ENCODE measurements at places on chromosomes 7 and 10.

DNA sequence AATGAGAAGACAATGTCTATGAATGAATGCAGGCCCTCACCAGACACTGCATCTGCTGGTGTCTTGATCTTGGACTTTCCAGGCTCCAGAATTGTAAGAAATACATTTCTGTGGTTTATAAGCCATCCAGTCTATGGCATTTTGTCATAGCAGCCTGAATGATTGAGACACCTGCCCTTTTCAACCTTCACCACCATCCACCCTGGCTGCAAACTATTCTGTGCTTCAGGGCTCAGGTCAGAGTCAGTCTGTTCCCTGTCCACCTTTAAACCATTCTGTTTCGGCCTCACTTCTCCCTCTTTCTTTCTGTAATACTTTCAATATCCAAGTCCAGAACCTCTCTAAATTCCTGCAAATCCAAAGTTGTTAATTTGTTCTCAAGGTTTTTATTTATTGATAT is 15.9 kb upstream of the CDK13 start:
- DNase-seq, result no peak

DNA sequence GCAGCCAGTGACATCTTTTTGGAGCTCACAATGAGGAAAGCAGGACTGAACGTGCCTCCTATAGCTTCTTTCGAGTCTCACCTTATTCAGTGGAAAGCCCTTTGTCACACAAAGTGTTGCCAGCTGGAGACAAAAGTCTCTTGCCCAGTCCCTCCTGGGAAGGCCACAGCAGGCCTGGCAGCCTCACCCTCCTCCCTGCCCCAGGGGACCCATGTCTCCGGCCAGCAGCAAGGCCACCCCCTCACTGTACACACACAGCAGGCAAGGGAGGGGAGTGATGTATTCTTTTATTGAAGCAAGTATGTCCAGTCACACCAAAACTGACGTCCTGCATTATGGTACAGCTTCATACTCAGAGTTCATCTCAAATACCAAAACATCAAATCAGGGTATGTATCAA is 56.0 kb downstream of the CSGALNACT2 start:
- no peak for DNase-seq

DNA sequence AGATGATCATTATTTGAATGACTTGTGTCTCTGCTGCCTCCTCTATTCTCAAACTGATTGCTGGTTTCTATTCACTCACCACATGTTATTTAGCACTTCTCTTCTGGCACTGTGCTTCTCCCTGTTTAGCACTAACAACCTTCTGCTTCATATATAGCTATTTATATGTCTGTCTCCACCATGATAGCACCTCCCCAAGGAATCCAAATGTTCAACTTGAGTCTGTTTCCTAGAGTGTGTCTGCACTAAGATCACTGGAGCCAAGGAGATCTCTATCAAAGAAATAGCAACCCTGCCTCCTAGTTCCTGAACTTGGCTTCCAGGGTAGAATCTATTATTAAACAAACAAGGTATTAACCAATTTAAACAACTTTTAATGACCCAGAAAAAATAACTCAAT is 104.5 kb downstream of the CYP26A1 start:
- DNase-seq, result no peak

GRCh38 chr10:47323636-47324296 is 1.5 kb downstream of the GDF2 start:
- DNase-seq, result no peak

DNA sequence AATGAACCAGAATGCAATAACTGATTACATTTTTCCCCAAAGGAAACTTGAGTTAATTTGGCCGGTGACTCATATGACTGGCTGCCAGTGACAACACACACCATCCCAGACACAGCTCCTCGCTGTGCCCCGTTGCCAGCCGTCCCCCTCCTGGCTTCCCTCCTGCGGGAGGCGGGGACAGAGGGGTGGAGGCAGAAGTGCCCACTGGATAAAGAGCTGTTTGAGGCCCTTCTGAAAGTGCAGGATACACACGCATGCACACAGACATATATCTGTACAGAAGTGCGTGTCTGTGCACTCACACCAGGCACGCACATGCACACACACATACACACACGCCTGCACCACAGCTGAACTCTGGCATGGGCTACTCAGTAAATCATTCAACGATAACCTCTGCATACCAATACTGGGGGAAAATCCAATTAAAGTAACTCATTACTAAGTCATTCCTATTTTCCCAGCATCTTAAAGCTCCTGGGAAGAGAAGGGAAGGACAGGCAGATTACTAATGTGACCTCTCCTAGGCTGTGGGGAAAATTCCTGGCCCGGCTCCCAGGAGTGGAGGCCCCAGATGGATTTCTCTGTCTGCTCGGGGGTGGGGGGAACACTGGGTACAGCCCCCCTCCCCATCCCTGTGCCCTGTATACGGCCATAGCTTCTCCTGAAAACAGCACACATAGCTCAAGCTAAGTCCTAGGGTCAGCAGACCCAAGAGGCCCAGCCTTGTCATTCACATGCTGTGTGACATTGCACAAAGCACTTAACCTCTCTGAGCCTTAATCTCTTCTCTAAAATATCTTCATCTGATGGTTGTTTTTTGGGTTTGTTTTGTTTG is 52.3 kb upstream of the MYL10 start:
- DNase-seq, result no peak

GRCh38 chr7:87148332-87148955 is 3.8 kb upstream of the DMTF1 start:
- DNase-seq, result no peak

DNA sequence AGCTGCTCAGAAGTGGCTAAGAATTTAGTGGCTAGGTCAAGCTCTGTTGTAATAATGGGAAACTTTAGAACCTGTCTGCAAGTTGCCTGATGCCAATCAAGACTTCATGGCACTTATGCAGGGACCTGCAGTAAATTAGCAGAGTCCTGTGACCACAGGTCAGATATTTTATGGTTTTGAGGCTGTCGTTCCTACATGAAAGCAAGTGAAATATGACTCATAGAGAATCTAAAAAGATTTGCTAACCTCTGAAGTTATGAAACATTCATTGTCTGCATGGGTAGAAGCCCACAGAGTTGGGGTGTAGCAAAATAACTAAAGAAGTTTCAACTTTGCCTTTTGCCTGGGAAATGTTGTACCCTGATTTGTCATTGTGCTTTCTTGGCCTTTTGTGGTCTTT is 32.3 kb downstream of the SLC39A12 start:
- DNase-seq, result no peak

DNA sequence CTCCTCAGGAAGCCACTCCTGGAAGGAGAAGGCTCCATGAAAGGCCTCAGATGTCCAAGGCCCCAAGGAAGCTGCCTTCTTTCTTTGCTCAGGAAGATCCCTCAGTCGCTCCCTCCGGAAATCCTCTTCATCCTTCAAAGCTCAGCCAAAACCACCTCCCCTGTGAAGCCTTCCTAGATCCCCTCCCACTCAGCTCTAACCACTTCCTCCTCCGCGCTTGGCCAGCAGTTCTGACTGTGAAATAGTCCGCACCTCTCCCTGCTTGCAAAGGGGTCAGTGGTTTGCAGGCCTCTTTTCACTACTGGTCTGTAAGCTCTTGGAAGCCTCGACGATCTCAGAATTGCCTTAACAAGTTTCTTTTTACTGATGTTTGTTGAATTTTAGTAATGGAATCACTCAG is 23.9 kb downstream of the PYROXD2 start:
- DNase-seq, result no peak

GRCh38 chr7:133109816-133110215 is 27.9 kb upstream of the CHCHD3 start:
- DNase-seq, result no peak

GRCh38 chr10:128047351-128047750 is 78.9 kb downstream of the MKI67 start:
- DNase-seq, result peak; percentile 87

DNA sequence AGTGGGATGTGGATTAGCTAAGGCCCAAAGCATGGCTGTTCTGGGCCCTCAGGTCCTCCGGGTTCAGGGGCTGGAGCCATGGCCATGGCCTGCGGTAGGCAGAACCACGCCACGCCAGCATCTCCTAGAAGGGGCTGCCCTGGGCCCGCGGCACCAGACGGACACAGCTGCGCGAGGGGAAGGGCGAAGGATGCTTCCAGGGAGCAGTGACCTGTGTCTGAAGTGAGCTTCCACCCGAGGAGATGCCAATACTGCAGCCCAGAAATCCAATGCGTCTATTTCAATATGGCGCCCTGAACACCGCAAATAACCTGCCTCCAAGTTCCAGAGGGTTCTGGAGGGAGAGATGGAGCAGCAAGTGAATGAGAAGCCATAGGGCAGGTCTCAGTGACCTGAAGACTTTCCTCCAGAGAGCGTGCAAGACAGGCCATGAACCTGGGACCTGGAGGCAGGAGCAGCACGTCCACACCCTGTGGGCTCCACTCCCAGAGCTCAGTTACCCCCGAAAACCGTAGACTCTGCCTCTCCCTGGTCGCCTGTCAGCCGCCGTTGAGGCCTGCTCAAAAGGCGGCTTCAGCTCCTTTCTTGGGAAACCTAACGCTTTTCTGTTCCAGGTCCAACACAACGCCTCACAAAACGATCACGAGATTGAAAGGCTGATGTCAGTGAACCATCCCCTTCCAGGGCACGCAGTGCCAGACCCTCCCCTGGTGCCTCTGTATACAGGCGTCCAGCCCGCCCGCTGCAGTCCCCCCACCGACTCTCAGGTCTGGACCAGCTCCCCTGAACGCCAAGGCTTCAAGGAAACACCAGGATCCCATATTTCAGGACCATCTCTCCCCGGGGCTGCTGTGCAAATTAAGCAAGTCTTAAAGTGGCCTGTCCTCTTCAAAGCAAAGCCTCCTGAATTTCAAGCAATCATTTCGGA is 37.4 kb downstream of the AMZ1 start:
- no peak for DNase-seq

DNA sequence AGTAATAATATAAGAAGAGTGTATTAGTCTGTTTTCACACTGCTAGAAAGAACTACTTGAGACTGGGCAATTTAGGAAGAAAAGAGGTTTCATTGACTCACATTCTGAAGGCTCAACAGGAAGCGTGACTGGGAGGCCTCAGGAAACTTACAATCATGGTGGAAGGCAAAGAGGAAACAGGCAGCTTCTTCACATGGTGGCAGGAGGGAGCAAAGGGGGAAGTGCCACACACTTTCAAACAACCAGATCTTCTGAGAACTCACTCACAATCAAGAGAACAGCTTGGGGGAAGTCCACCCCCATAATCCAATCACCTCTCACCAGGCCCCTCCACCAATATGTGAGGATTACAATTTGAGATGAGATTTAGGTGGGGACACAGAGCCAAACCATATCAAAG is 212.5 kb upstream of the HDAC9 start:
- DNase-seq, result no peak

DNA sequence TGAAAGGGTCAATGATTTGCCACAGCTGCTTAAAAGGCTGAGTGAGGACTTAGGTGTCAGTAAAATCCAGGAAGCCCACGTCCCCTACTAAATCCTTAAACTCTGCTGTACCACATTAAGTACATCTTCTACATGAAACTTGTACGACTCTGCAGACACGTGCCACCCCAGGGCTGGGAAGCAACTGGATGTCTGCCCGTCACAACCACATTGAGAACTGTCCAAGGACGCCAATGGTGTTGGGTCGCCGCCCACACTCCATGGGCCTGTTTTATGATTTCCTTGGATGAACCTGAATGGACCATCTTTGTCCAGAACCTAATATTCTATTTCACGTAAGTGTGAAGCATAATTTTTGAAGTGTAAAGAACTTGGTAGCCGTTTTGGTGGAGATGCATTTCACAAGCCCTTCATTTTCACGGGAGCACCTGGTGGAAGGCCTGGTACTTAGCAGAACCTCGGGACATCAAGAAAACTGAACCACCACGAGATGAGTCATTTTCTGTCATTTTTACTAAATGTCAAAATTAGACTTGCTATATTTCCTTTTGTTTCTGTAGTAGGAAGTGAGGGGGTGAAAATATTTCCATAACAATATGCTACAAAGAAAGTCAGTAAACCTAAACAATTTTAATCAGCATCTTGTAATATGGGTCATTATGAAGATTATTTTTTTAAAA is 134.9 kb downstream of the SFMBT2 start:
- DNase-seq, result no peak

GRCh38 chr7:29479301-29480200 is 84.1 kb upstream of the PRR15 start:
- DNase-seq, result no peak

DNA sequence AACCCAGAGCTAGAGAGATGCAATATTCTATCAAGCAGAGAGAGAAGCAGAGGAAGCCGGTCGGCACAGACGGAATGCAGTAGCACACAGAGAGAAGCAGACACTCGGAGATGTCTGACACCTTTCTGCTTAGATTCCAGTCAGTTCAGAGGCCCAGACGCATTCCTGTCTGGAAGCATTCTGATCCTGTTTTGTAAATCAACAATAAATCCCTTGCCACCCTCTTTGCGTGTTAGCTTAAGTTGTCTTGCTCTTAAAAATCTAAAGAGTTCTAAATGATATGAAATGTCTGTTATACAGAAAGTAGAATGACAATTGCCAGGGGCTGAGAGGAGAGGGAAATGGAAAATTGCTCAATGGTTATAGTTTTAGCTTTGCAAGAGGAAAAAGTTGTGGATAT is 27.4 kb upstream of the ATRNL1 start:
- no peak for DNase-seq

- DNase-seq, result no peak
Observed at GRCh38 chr10:100895346-100895745, 17.4 kb upstream of the SLF2 start.

DNA sequence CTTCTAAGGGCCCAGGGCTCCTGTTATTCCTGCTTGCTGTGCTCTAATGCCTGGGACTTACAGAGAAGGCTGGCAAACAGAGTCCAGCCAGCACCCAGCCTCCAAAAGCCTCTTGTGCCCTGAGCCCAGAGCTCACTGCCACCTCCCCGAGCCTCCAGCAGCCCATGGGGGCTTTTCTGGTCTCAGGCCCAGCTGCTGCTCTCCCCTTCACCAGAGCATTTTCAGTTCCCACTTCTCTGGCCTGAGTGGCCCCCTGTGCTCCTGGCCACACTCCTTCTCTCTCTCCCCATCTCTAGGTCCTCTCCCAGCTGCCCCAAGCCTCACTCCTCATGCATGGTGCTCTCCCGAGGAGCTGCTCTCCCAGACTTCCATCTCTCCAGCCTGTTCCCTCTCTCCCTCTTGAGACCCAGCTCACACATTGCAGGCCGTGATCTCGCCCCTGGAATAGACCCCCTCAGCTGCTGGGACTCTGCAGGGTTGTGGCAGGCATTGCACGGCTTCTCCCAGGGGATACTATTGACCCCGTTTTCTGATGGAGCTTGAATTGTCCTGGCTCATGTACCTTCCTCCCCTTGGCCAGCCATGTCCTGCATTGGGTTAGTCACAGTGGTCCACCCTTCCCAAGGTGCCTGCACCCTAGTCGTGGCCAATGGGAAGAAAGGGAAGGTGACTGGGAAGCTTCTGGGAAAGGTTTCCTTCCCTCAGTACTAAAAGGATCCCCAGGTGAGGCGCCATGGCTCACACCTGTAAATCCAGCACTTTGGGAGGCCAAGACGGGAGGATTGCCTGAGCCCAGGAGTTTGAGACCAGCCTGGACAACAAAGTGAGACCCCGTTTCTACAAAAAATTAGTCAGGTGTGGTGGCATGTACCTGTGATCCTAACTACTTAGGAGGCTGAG is 9.0 kb upstream of the RASSF4 start:
- DNase-seq, result no peak
